DMS79 (cell line): ENCODE measurements at places on chromosomes 16 and 17.

- no peak for DNase-seq
These were observed 19.2 kb downstream of the PLXDC1 start for GRCh38 chr17:39132192-39132610.

DNA sequence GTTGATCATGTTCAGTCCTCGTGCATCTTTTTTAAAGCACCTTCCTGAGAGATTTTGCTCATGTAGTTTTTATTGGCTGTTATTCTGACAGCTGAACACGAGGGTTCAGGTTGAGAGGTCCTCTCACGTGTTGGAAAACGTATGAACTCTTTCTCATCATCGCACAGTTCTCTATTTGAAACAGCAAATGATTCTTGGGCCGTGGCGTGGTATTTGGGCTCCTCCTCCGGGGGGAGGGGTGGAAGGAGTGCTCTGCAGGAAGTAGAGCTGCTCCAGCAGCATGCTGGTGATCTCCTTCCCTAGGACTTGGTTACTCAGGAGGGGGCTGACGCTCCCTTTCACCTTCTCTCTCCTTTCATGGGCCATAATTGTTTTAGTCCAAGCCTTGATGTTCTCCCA lies 70.4 kb downstream of the KSR1 start:
- DNase-seq: no peak

DNA sequence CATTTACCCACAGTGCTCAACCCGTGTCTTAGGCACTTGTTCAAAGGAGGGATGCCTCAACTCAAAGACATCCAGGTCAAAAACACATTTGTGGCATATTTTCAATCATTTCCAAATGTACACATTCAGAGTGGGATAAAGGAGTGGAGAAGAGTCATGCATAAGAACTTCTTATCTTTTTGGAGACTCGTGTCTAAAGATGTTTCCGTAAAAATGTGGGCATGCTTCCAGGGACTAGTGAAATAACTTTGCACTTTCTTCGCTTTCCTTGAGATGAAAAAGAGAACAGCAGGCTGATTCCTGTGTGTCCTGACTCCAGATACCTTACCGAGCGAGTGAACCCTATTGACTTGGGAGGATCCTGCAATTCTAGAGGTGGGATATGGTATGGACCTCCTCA lies 256.6 kb upstream of the KCNJ16 start:
- DNase-seq: no peak

GRCh38 chr16:88582912-88583575 lies 12.8 kb downstream of the ZC3H18 start:
- no peak for DNase-seq

- DNase-seq: no peak
These were observed 4.0 kb downstream of the GPRC5C start for GRCh38 chr17:74435775-74436359.

GRCh38 chr16:84215531-84215930 lies 24.3 kb downstream of the KCNG4 start:
- no peak for DNase-seq
